NCI-H510A (cell line): ENCODE measurements at places on chromosomes 11 and 22.

DNA sequence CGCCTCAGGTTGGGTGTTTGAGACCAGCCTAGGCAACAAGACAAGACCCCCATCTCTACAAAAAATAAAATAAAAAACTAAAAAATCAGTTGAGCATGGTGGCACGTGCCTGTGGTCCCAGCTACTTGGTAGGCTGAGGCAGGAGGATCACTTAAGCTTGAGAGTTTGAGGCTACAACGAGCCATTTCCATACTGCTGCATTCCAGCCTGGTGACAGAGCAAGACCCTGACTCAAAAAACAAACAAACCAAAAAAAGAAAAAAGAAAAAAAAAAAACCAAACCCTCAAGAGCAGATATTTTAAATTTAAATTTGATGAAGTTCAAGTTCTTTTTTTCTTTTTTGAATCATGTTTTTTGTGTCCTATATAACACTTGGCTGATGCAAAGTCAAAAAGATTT, 7.2 kb upstream of the CCDC83 start:
- DNase-seq: no peak

GRCh38 chr11:62025487-62026105, 58.2 kb upstream of the FTH1 start:
- no peak for DNase-seq

DNA sequence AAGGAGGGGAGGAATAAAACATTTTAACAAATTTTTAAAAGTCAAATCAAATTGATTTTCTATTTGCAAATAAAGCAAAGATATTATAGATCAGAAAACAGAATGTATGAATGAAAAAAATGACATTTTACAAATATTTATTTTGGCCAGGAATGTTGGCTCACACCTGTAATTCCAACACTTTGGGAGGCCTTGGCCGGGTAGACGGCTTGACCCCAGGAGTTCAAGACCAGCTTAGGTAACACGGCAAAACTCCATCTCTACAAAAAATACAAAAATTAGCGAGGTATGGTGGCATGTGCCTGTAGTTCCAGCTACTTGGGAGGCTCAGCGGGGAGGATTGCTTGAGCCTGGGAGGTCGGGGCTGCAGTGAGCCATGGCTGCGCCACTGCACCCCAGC, 18.2 kb downstream of the THAP12 start:
- DNase-seq: no peak

- DNase-seq: no peak
Observed at GRCh38 chr11:1438261-1438966, 48.2 kb downstream of the MOB2 start.
